ENCODE measurements at places on chromosomes 5 and 9. TPM values are rescaled to one million over a fixed set of nuclear protein-coding genes. Genes with fewer than 3 reads are reported as not detected.
A peak's percentile ranks its signal among the peaks of the same experiment; 100 is the strongest.

DNA sequence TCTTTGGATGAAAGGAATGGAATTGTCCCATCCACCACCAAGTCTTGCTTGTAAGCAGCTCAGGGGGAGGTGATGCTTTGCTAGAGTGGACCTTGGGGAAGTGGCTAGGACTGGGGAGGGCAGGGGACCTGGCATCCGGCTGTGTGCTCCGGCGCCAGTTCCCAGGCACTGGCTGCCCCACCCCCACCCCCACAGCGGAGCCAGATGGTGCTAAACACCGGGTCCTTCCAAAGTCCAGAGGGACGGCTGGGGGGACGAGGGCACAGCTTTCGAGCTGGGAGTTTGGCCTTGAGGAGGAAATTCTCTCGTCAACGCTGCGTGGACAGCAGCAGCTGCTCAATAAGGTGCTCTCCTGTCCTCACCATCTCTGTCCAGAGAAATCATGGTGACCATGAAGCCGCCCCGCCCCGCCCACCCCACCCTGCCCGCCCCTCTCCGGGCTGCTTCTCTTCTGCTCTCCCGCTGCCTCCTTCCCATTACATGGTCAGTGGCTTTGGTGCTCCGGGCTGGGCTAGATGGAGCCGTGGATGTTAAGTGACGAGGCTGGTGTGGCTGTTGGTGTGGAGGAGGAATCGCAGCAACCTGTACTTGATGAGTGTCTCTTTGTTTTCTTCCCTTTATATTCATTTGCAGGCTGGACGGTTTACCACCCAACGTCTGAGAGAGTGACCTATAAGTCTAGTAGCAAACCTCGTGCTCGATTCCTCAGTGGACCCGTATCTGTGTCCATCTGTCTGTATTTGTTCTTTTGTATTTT is 115.7 kb downstream of the WNK2 start:
- no peak overlapping the region for H3K27ac ChIP-seq
- H3K4me1 ChIP-seq: peaks cover 11% of the 10 kb centered on the region
- DNase-seq: no peak
- no peaks in the 10 kb centered on the region for H3K36me3 ChIP-seq
- H3K4me3 ChIP-seq: no peak overlapping the region
- H3K27me3 ChIP-seq: no peaks in the 10 kb centered on the region

GRCh38 chr5:154118893-154119336 is 71.6 kb upstream of the GALNT10 start:
- H3K27ac ChIP-seq: no peak overlapping the region
- no peaks in the 10 kb centered on the region for H3K27me3 ChIP-seq
- no peaks in the 10 kb centered on the region for H3K36me3 ChIP-seq
- no peak overlapping the region for H3K4me3 ChIP-seq

Gene NTRK2
- not detected for total RNA-seq

DNA sequence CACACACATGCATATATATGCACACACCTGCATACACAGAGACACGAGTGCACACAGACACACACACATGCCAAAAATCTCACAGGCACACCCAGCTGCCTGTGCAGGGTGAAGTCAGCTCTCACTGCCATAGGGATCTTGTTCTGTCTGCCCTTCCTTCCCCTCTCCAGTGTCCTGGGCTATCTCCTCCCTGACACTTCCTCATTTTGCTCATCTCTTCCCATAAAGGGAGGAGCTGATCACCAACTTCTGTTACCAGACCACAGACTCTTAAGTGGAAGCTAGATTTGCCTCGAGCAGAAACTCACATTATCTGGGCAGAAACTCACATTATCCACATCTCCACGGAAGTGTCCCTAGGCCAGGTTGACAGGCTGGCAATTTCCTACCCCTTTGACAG is 28.7 kb downstream of the LCP2 start:
- peaks cover 54% of the 10 kb centered on the region for H3K36me3 ChIP-seq
- H3K27ac ChIP-seq: peak overlapping the region; percentile 66
- H3K27me3 ChIP-seq: no peaks in the 10 kb centered on the region

GRCh38 chr9:95756986-95757385 is 118.5 kb upstream of the ERCC6L2 start:
- no peaks in the 10 kb centered on the region for H3K36me3 ChIP-seq
- DNase-seq: no peak
- no peak overlapping the region for H3K4me3 ChIP-seq
- H3K27ac ChIP-seq: no peak overlapping the region

DNA sequence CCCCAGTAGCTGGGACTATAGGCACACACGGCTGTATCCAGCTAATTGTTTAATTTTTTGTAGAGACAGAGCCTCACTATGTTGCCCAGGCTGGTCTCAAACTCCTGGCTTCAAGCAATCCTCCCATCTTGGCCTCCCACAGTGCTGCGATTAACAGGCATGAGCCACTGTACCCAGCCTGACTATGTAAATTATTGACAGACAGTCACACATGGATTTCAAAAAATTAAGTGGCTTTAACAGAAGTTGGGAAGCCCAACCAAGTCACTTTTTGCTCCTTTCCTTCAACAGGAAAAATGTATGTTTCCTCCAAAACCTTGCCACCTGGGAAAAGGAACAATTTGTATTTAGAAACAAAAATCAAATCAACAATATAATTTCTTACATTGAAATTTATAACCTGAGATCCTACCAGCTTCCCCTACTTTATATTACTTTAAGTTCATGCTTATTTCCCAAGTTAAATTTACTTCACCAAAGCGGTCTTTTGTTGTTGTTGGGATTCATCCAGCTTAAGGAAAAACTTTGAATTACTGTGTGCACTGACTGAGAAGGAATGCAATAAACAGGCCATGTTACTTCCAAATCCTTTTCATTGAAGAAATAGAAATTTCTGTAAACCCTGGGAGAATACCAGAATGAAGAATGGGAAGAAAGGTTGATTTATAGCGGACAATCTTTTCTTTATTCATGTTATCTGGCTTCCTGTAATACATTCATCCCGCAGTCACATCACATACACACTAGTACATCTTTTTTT is 8.6 kb downstream of the PCA3 start:
- H3K4me1 ChIP-seq: no peaks in the 10 kb centered on the region
- H3K4me3 ChIP-seq: no peak overlapping the region
- DNase-seq: no peak
- no peaks in the 10 kb centered on the region for H3K27me3 ChIP-seq

DNA sequence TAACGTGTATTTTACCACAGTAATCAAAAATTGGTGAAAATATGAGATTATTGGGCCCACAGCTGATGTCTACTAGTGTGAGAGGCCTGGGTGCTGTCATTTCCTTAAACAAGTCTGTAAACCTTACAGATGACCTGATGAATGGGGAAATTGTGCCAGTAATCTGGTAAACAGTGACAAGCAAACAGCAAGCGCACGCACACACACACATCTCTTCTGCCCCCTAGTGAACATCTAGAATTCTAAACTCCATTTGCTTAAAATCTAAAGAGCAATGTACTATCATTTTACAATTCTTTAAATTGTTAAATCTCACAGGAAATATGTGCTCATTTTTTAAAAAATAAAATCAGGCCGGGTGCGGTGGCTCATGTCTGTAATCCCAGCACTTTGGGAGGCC is 7.5 kb upstream of the RAPGEF1 start:
- no peak overlapping the region for H3K4me3 ChIP-seq
- H3K27ac ChIP-seq: no peak overlapping the region
- H3K4me1 ChIP-seq: peaks cover 27% of the 10 kb centered on the region

- no peaks in the 10 kb centered on the region for H3K4me1 ChIP-seq
- H3K27ac ChIP-seq: no peak overlapping the region
- no peaks in the 10 kb centered on the region for H3K27me3 ChIP-seq
- H3K4me3 ChIP-seq: no peak overlapping the region
Observed at GRCh38 chr9:121292801-121293241, 24.9 kb downstream of the GSN start.

GRCh38 chr9:15371448-15371845 is 51.2 kb upstream of the SNAPC3 start:
- no peak overlapping the region for H3K27ac ChIP-seq
- H3K36me3 ChIP-seq: no peaks in the 10 kb centered on the region
- DNase-seq: no peak
- no peak overlapping the region for H3K4me3 ChIP-seq
